ENCODE measurements at places on chromosomes 12 and 14.

DNA sequence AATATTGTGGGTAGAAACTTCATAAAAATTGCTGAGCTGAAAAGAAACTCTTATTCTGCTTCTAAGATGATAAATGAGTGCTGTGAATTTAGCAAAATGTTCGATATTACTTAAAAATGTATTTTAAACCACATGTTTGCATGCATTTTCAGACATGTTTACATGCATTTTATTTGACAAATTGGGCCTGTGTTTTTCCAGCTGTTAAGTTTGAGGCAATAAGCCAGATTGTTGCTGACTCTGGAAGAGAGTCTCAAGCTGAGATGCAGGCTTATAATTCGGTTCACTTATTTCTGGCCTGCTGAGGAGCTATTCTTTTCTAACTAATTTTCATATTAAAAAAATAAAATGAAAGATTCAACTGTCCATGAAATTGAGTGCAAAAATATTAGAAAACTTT, 110.1 kb downstream of the SYNE2 start:
- no peak for DNase-seq

- no peak for DNase-seq
Observed at GRCh38 chr14:66300886-66301285, 185.3 kb upstream of the CCDC196 start.

GRCh38 chr12:55738123-55739024, 4.5 kb upstream of the GDF11 start:
- DNase-seq: peak; percentile 86

- DNase-seq: no peak
Observed at GRCh38 chr12:123950476-123951349, 21.9 kb downstream of the CCDC92 start.

DNA sequence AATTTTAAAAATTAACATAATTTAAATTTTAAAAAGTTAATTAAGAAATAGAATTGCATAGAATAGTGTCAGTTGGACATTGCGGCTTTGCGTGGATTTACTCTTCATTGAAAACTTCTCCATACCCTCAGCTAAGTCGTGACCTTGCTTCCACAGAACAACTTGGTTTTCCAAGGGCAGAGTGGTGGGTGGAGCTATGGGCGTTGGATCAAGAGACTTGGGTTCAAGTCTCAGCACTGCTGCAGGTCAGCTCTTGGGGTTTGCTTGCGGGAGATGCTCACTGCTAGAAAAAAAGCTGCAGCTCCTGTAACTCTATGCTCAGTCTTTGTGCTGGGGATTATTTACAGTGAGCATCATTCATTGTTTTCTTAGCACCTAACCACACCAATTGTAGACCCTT, 133.7 kb downstream of the PRIMA1 start:
- no peak for DNase-seq

DNA sequence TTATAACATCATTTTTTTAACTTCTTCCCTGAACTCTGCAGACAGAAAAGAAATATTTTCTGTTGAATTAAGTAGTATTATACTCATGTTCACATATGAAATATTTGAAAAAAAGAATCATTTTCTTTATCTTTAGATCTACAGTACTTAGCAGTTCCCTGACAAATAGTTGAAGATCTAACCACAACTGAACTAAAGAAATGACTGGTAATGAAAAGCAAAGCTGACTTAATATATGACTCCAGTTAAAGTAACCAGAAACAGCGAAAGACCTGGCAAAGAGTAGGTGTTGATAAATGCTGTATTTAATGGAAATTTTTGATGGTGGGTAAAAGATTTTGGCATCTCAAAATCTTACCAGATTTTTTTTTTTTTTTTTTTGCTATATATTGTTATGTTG, 207.1 kb upstream of the SLC16A7 start:
- DNase-seq: no peak

DNA sequence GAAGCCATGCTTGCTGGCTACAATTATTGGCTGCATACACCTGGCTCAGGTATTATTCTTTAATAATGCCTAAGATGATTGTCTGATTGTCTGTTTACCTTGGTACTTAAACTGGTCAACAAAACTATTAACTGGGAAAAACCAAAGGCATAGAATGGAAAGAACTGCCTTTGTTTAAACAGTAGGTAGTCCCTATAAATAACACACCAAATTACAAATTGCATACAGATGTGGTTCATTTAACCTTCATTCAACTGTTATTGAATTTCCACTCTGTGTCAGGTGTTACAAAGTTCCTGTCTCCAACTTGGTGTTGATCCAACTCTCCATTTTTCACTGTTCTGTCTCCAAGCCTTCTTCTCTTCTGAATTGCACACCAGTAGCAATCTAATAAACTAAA, 79.8 kb upstream of the FSCB start:
- DNase-seq: no peak

DNA sequence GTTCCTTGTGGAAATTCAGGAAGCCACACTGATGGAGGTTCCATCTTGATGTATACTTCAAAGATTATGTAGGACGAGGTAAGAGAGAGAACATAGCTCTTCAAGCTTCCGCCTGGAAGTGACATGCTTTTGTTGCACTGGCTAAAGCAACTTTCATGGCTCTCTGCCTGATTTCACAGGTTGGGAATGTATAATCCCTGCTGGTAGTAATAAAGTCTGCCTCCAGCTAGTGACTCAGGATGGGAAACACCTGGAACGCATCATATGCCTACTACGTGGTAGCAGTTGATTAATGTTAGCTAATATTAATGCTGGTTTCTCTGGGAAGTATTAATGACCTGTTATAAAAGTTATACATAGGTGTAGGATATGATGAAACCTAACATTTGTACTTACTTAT, 71.1 kb downstream of the PELI2 start:
- no peak for DNase-seq

DNA sequence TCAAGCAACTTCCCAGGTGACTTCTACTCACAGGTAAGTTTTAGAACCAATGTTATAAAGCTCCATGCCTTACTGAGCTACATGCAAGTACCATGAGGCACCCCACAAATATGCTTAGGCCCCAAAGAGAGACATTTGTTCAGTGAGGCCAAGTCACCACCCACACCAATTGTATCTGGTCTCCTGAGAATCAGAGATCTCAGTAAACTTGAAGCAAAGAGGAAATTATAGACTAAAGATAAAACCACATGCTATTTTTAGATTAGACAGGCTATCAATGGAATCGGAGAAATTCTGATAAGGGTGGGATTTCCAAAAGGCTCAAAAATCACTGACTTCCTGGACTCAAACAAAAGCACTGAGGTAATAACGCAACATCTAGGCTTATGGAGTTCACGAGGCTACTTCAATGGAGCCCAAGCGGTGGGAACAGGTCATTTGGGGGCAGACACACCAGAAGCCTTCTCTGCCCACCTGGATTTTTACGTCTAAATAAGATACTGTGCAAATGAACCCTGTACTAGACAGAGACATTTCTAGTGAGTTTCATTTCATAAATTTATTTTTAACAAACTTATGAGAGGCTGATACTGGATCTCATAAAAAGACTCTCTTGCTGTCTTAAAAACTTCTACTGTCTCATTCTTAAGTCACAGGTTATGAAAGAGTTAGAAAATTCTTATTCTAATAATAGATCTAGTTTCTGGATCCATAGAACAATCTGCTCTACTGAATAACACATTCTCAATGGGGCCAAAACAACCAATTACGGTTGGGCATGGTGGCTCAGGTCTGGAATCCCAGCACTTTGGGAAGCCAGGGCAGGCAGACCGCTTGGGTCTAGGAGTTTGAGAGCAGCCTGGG, 7.7 kb downstream of the SLC15A4 start:
- DNase-seq: no peak

GRCh38 chr14:73168691-73169090, 32.4 kb downstream of the PSEN1 start:
- no peak for DNase-seq

- DNase-seq: no peak
Observed at GRCh38 chr12:53098354-53098981, 1.0 kb downstream of the IGFBP6 start.

DNA sequence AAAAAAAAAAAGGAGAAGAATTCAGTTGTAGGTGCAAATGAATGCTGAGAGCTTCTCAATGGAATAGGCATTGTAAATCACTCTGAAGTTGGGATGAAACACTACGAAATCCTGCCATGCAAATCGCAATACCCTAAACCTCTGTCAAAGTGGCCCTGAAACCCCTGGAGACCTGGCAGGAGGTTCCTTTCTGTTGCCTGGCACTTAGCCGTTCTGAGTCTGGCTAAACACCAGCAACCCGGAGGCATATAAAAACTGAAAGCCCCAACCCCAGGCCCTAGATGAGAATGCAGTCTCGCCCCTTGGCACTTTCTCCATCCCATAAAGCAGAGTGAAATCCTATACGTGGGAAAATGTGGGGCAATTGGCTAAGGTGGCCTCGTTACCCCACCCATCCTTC, 151.5 kb upstream of the PARP11 start:
- DNase-seq: no peak

DNA sequence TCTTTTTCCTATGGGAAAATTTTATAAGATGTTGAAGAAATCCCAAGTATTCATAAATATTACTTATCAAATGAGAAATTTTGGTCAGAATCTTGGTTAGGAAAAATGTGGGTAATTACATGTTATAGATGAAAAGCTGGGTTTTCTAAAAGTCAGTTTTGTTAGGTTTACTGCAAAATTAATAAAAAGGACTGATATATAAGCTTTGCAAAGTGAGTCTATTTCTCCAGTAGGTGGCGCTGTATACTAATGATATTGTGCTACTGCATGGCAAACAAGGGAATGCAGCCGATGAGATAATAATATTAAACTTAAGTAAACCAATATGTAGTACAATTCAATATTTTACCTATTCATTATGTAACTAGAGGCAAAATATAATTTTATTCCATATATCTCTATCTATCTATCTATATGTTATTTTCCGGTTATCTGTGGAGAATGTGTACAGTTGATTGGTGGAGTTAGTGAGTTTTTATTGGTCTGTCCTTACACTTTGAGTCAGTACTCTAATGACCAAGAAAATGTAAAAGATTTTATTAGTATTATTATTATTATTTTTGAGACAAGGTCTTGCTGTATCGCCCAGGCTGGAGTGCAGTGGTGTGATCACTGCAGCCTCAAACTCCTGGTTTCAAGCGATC, 32.9 kb downstream of the MIPOL1 start:
- peak; percentile 82 for DNase-seq

DNA sequence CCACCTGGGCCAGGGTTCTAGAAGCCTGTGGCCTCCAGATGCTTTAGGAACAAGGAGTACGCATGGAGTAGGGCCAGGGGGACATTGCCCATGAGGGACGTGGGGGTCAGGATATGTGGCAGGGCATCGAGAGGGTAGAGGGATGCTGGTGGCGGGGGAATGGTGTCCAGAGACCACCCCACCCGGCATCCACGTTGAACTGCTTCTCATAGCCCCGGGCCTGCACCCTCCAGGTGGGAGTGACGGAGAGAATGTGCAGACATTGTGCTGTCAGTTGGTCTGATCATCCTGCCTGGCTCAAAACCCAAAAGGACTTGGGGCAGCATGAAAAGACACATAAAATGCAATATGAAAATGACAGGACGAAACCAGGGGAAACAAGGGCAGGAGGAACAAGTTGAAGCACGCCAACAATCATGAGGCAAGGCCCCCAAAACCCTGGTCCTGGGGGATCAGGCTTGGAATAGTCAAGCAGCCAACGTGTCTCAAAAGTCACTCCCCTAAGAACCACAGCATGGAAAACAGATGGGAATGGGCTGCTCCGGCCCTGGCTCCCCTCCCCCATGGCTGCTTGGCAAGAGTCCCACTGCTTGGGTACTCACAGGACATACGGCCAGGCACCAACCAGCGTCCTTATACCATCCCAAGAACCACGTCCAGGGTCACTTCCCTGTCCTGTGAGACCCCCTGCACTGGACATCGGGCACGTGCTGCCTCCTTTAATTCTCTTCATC, 117.9 kb downstream of the DICER1 start:
- DNase-seq: no peak

DNA sequence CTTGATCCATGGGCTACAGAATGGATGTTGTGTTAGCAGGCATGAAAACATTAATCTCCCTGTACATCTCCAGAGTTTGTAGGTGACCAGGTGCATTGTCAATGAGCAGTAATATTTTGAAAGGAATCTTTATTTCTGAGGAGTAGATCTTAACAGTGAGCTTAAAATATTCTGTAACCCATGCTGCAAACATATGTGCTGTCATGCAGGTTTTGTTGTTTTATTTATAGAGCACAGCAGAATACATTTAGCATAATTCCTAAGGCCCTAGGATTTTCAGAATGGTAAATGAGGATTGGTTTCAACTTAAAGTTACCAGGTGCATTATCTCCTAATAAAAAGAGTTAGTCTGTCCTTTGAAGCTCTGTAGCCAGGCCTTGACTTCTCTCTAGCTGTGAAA, 3.5 kb upstream of the FITM1 start:
- no peak for DNase-seq

DNA sequence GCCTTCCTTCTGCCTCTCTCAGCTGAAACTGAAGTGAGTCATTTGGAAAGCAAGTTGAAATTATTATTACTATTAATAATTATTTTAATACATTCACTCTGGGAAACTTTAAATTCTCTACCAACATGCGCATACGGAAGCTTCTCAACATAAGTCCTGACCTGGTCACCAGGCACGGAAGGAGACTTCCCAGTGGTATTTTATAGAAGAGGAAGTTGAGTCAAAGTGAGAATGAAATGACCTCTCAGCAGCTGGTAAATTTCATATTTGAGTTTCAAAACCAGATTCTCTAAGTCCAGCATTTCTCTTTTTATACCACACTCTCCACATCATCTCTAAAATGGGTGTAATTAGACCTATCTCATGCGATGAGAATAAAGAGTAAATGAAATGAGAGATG, 747.4 kb downstream of the VRK1 start:
- no peak for DNase-seq

- no peak for DNase-seq
Observed at GRCh38 chr14:65840786-65841185, 428.3 kb downstream of the FUT8 start.

- no peak for DNase-seq
Observed at GRCh38 chr14:68417009-68417650, 375.7 kb downstream of the ZFP36L1 start.

DNA sequence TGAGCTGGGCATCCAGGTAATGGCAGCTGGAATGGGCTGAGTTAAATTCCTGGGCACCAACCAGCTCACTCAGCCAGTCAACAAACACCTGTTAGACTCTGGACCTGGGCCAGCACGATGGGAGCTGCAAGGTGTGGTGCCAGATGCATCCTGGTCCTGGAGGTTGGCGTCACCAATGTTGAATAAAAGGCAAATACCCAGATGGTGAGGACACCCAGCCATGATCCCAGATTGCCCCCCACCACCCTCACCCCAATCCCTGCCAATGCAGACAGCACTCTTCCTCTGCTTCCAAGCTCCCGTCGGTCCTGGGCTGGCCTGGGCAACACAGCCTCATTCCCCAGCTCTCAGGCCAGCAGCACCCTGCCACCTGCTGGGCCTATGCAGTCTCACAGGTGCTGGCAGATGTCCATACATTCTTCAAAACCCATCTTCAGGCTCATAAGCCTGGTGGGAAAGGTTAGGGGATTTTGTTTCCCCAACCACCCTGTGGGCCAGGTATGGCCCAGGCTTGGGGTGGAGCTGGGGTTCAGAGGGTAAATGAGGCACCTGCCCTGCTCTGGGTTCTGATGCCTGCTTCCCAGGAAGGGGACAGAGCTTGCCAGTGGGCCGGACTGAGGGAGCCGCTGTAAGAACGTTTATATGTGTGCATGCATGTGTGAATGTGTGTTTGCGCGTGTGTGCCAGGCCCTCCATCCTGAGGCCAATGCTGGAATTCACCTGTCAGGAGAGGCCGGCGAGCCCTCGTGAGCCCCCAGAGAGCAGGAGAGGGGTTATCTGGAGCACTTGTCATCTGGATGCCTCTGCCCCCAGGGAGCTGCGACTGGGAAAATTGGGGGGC, 58.0 kb downstream of the LGMN start:
- DNase-seq: peak; percentile 81
